ENCODE measurements at places on chromosomes 1 and 21.

- no peak for DNase-seq
Observed at GRCh38 chr1:228445843-228446650, 29.4 kb upstream of the TRIM17 start.

GRCh38 chr1:193070386-193070753 is 11.0 kb downstream of the RO60 start:
- no peak for DNase-seq

- no peak for DNase-seq
Observed at GRCh38 chr1:98702976-98703375, 41.5 kb downstream of the SNX7 start.

DNA sequence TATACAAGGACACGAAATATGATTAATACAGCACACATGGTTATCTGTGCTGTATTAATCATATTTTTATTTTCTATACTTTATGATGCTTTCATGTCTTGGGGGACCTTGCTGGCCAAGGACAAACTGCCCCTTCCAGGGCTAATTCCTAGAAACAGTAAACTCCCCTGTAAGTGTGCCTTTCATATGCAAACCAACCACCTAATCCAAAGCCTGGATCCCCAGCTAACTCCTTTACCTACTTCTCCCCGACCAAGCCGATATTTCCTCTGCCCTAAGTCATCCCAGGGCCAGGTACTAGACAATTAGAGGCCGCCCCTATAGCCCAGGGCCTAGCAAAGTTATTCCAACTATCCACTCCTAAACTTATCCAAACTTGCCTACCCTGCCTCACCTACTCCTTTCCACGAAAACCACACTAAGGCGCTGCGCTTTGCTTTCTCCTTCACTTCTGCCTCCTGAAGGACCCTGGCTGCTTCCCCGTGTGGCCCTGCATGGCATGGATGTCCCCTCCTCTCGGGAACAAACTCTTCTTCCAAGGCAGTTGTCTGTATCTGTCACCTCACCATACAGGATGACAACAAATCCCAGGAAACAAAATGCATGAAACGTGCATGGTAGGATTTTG is 10.2 kb downstream of the SH3BP5L start:
- no peak for DNase-seq

GRCh38 chr1:17581389-17582123 is 42.1 kb downstream of the ARHGEF10L start:
- no peak for DNase-seq

DNA sequence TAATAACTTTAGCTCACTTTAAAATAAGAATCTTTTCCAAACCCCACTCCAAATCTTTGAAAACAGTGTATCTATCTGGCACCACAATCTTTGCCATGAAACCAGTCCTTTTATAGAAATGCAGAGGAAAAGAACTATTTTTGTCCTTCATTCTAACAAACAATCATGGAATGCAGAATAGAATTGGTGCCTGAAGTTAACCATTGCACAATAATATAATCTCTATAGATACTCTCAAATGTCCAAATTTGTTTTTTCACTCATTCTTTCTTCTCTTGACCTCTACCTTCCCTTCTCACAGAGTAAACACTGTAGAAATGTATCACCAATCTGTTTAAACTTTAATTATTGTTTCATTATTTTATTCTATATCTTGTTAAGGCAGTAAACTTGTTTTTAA is 34.8 kb downstream of the TTLL7 start:
- no peak for DNase-seq

- no peak for DNase-seq
Observed at GRCh38 chr1:182163821-182164223, 102.3 kb upstream of the ZNF648 start.

DNA sequence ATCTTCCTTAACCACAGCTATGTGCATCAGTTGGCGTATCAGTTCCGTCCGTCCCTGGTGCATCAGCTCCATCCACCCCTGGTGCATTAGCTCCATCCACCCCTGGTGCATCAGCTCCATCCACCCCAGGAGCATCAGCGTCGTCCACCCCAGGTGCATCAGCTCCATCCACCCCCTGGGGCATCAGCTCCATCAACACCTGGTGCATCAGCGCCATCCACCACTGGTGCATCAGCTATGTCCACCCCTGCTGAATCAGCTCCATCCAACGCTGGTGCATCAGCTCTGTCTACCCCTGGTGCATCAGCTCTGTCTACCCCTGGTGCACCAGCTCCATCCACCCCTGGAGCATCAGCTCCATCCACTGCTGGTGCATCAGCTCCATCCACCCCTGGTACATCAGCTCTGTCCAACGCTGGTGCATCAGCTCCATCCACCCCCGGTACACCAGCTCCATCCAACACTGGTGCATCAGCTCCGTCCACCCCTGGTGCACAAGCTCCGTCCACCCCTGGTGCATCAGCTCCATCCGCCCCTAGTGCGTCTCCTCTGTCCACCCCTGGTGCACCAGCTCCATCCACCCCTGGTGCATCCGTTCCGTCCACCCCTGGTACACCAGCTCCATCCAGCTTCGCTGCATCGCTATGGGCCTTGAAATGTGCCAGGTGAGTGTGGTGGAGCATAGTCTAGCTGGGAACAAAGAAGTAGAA is 106.6 kb upstream of the ZBTB40 start:
- no peak for DNase-seq

- DNase-seq: no peak
Observed at GRCh38 chr1:145906954-145907753, 2.7 kb downstream of the ITGA10 start.

GRCh38 chr1:50423670-50424000 is 392 bp upstream of the DMRTA2 start:
- no peak for DNase-seq

GRCh38 chr1:3504151-3504821 is 49.8 kb downstream of the ARHGEF16 start:
- no peak for DNase-seq

DNA sequence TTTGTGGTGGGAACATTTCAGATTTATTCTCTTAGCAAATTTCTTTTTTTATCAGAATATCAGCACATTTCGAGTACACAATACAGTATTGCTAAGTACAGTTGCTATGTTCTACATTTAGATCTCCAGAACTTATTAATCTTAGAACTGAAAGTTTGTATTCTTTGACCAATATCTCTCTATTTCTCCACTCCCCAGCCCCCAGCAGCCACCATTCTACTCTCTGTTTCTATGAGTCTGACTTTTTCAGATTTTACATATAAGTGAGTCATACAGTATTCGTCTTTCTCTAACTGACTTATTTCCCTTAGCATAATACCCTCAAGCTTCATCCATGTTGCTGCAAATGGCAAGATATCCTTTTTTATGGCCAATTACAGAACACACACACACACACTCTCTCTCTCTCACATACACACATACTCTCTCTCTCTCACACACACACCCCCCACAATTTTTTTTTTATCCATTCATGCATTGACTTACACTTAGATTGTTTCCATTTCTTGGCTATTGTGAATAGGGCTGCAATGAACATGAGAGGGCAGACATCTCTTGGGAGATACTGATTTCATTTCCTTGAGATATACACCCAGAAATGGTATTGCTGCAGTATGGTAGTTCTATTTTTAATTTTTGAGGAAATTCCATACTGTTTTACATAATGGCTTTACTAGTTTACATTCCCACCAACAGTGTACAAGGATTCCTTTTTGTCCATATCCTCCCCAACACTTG is 15.7 kb downstream of the RPTN start:
- no peak for DNase-seq
